ENCODE measurements at places on chromosomes 7 and 10.

GRCh38 chr7:16900209-16900768 lies 18.5 kb upstream of the AGR3 start:
- no peak for DNase-seq

GRCh38 chr10:109261231-109261630 lies 662.1 kb downstream of the XPNPEP1 start:
- no peak for DNase-seq

- no peak for DNase-seq
Observed at GRCh38 chr10:127935071-127935561, 28.2 kb downstream of the PTPRE start.

- DNase-seq = peak; percentile 18
Observed at GRCh38 chr7:135960709-135961451, 16.3 kb downstream of the MTPN start.

GRCh38 chr10:12500381-12501303 lies 151.3 kb downstream of the CAMK1D start:
- no peak for DNase-seq

DNA sequence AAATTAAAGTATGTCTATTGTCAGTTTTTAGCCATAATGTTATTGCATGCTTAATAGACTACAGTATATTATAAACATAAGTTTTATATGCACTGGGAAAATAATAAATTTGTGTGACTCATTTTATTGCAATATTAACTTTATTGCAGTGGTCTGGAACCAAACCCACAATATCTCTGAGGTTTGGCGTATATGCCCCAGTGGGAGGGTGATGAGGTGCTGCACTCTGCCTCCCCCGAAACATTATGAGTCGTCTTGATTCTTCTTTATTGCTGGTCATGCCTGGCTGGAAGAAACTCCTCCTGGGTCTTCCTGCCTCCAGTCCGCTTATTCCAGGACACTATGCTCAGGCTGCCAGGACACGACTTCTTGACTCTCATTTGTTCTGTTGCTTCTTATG lies 88.4 kb downstream of the MTPN start:
- peak; percentile 23 for DNase-seq

DNA sequence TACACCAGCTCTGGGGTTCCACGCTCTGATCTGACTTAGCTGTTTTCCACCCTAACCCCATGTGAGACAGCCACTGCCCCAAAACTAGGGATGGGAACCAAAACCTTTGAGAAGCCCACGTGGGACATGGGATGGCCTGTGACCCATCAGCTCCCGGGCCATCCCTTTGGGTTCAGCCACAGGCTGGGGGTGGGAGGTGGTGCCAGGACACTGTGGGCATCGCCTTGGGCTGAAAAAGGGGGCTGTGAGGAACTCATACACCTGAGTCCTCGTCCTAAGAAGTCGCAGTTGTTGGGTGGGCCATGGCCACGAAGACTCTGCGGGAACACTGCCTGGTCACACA lies 379.1 kb downstream of the DNAJB6 start:
- DNase-seq = no peak

GRCh38 chr10:3260066-3260834 lies 87.7 kb upstream of the PITRM1 start:
- DNase-seq = no peak

DNA sequence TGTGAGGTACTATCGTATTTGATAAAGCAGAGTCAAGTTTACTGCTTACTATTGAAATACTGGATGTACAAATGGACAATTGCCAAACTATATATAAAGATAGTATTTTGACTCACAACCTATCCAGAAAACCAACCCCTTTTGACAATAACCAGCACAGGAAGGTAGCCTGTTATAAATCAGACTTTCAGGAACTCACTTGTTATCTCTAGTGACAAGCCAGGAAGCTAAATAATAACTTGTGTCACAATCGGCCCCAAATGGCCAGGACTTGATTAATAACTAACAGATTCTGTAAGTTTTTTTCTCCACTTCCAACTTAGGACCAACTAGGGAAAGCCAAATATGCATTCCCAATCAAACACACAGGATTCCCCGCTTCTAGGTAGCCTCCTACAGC lies 38.8 kb upstream of the SLC35G1 start:
- no peak for DNase-seq

DNA sequence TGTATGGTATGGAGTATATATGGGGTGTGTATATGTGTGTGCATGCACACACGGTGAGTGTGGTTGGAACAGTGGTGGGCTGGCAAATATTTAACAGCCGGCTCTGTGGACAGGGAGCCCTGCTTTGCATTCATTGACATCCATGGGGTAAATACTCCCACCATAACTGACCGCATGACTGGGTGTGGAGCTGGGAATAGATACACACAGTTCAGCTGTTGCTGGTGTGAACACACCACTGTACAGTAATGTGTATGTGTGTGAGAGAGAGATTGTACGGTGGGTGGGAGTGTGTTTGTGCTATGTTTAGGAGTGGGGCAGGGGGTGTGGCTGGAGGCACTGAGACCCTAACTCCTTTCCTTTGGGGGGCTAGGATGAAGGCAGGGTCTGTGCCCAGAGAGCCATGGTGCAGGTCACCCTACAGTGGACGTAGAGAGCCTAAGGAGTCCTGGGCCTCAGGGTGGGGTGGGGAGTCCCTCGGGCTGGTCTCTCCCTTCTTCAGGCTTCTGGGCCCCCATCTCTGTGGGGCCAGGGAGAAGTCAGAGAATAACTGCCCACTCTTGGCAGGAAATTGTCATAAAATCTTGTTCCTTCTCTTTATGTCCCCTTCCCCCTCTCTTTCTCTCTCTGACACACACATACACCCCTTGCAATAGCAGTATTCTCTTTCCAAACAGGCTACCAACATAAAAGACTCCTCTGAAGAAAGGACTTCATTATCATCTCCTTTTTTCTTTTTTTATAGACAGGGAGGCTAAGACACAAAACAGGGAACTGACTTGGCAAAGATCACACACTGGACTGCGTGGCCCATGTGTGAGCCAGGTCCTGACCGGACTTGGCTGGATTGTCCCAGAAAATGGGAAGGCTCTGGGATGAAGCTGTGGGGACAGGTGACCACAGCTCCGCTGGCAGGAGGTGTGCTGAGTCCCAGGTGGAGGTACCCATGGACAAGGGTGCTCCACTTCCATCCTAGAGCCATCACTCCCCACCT lies 3.2 kb downstream of the SFRP5 start:
- no peak for DNase-seq

GRCh38 chr10:76086761-76087639 lies 655.6 kb downstream of the LRMDA start:
- DNase-seq = peak; percentile 91

GRCh38 chr7:39187130-39187529 lies 209.4 kb downstream of the POU6F2 start:
- no peak for DNase-seq

DNA sequence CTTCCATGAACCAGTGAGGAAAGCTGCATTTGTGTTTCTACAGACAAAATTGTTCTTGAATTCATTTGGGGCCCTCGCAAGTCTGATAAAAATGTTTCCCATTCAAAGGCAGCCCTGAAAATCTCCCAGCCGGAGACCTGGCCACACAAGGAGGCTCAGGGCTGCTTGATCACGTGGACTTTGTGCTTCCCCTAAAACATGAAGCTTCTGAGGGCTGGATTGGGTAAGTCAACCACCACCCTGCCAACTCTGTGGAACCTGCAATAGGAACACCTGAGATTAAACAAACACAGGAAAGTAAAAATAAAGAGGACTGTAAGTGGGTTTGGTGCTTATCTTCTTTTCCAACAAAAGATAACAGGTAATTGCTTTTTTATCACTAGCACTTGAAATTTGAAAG lies 133.8 kb downstream of the C10orf90 start:
- no peak for DNase-seq

- DNase-seq = no peak
Observed at GRCh38 chr7:114312649-114313048, 102.0 kb upstream of the FOXP2 start.

DNA sequence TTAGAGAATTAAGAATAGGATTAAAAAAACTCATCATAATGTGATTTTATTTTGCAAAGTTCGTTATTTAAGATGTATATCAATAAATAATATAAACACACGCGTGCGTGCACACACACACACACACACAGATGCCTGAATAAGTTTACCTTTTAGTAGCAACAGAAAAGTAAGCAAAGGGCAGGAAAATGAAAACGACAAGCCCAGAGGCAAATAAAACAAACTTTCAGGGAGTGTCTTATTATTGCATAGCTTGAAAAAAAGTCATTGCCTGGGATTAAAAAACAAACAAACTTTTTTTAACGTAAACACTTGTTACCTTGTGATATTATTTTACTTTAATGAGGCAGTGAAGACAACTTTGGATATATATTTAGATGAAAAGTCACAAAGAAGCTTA lies 226.4 kb downstream of the BAMBI start:
- DNase-seq = no peak

DNA sequence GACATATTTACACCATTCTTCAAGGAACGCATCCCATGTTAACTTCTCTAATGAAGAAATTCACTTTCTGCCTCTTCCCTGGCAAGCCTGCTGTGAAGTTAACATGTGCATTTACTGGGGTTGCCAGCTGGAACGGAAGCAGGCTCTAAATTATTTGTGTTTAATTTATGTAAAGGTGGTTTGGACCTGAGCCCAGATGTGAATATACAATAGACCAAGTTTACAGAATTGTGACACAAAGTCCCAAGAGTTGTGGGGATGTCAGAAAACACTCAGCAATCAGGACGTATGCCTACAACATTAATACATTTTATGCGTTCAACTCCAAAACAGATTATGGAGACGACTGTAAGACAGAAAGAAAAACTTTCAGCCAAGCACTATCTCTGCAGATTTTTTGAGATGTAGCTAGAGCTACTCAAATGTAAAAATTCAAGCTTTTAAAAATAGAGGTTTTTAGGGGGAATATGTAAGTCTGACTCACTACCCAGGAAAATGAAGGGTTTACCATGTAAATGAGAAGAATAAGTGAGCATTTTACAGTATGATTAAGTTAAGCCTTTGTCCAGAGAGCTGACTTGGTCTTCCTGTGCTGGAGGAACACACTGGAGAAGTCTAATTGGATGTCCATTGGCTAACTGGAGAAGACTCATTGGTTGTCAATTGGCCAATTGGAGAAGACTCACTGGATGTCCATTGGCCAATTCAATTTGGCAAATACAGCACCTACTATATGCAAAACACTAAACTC lies 19.5 kb downstream of the NRP1 start:
- no peak for DNase-seq

DNA sequence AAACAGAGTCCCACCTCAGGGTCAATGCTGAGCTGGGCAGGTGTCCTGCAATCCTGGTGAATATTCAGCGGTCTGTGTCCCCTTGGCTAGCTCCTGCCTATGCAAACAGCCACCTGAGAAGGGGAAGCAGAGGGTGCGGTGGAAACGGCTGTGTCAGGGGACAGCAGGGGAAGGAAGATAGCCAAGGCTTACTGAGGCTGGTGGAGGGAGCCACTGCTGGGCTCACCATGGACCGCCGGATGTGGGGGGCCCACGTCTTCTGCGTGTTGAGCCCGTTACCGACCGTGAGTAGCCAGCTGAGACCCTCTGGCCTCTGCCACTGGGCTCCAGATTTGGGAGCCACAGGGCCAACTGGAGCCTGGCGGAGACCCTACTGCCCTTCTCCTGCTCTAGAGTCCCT lies at the start of gene GHRHR:
GHRHR (plus strand) TSS at position 112 of the 400 bp plus-strand sequence; CDS start at position 228, 116 bp downstream.
- no peak for DNase-seq

DNA sequence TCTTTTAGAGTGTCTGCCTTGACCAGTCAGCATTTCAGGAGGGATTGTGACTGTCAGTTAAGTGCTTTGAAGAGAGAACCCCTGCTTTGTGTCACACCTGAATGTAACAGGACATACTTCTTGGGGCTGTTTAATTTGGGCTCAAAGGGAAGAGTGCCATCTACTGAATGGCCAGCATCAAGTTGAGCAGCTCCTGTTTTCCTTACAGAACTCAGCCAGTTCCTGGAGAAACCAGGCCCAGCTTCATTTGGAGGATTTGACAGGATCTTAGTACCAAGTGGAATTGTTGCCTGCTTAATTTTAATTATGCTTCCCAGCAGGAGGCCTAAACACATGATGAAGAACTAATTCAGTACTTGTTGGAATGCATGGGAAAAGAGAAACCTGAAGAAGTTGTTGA lies 8.3 kb downstream of the ADD3 start:
- DNase-seq = peak; percentile 50

GRCh38 chr7:52184006-52184703 lies 851.3 kb upstream of the POM121L12 start:
- DNase-seq = no peak

DNA sequence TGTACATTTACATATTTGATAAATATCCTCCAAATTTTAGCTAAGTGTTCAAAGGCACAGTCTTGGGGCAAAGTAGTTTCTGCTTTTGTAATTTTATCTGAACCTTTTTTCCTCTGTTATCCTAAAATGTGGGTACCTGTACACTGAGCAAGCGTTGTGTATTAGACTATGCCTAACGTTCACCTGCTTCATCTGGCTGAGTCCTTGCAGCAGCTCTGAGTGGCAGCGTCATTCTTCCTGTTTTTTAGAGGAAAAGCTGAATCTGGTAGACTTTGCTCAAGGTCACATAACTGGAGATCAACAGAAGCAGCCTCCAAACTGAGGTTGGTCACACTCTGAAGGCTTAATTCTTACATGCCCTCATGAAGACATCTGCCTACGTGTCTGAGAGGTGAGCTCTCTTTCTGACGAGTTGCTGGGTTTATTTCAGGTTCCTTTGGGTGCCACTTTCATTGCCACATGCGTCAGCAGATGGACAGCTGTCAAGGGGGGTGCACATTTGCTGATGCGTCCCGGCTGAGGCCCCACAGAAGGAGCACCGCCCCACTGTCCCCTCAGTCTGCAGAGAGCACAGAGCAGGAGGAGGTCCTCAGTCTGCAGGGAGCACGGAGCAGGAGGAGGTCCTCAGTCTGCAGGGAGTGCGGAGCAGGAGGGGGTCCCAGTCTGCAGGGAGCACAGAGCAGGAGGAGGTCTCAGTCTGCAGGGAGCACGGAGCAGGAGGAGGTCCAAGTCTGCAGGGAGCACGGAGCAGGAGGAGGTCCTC lies 406.5 kb upstream of the SHH start:
- DNase-seq = no peak

- no peak for DNase-seq
Observed at GRCh38 chr10:61541960-61542359, 88.8 kb upstream of the TMEM26 start.

- no peak for DNase-seq
Observed at GRCh38 chr10:129952378-129953118, 11.5 kb downstream of the EBF3 start.

GRCh38 chr10:75294518-75294865 lies 58.7 kb upstream of the COMTD1 start:
- DNase-seq = no peak

GRCh38 chr7:142838461-142839213 lies 16.2 kb upstream of the EPHB6 start:
- no peak for DNase-seq

DNA sequence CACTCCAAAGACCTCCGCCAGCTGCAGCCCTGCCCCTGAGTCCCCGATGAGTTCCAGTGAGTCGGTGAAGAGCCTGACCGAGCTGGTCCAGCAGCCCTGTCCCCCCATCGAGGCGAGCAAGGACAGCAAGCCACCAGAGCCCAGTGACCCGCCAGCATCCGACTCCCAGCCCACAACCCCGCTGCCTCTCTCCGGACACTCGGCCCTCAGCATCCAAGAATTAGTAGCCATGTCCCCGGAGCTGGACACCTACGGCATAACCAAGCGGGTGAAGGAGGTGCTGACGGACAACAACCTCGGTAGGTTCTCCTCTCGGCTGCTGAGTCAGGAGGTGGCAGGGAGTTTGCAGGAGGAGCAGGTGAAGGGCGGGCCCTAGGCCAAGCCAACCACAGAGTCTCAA lies 59.3 kb upstream of the SH2B2 start:
- DNase-seq = no peak

GRCh38 chr10:8163824-8164223 lies 109.3 kb downstream of the GATA3 start:
- no peak for DNase-seq

Measured in EH (cell line).